ENCODE measurements at places on chromosomes 4 and X.

DNA sequence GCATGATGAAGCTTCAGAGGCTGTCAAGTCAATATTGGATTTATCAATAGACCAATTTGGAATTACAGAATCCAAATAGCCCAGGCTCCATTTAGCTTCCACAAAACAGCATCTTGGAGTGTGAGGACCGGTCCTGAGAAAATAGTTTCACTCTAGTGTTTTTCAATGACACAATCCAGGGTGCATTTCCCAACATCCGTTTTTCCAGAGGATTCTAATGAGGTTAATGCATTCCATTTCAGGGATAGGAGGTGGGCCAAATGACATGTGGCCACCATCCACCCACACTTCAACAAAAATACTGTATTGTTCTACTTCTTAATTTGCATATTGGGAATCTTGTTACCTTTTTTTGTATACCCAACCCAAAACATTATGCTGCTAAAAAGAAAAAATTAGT, 229.8 kb upstream of the LDB2 start:
- DNase-seq = no peak

DNA sequence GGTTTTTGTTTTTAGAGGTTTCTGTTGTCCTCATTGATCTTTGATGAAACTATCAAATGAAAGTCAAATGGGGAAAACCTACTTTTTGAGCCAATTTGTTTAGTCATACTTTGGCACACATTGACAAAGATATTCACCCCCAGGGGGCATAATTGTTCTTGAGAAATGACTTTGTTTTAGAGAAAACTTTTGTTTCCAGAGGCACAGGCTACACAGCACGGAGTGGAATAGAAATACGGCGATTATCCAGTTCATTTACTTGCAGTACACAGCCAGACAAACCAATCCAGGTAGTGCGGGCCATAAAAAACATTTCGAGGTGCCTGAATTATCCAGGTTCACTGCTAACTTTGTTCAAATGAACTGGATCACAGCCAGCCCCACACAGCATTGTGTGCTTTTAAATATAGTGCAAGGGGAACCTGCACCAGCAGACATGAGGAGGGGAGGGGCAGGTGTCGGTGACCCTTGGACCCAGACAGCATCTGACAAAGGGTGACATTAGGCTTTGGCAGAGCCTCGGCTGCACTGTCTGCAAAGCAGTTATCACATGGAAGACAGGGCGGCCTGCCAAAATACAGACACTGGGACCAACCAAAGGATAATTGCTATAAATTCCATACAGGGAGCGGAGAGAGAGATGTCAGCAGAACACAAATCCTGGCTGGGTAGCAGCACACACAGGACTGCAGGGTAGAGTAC, 179.6 kb upstream of the NOCT start:
- no peak for DNase-seq

GRCh38 chr4:188778905-188779304, 639.7 kb downstream of the TRIML1 start:
- DNase-seq = no peak

- DNase-seq = no peak
Observed at GRCh38 chrX:132958091-132958703, at the start of gene HS6ST2. HS6ST2 (minus strand) TSS chrX:132958629.

DNA sequence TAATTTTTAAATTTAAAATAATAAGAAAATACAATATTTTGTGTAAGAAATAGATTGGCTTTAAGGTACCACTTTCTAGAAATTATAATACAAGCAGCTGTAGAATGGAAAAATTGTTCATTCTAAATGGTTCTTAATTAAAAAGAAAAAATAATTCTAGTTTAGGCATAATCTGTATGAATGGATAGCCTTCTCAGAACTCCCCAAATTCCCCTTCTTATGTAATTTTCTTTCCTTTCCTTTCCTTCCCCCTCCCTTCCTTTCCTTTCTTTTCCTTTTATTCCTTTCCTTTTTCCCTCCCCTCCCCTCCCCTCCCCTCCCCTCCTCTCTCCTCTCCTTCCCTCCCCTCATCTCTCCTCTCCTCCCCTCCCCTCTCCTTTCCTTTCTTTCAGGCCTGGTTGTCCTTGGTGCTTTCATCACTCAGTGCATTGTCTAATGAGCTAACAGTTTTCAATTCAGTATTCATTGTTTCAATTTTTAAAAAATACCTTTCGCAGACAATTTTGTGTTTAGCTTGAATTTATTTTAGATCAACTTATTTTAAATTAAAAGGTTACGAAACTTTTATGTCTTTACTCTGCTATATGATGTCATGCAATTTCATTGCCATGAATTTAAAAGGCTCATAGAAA, 28.8 kb downstream of the LRIT3 start:
- DNase-seq = no peak

- no peak for DNase-seq
Observed at GRCh38 chr4:170872794-170873193, 783.0 kb upstream of the AADAT start.

Measured in CD8-positive, alpha-beta memory T cell (primary cell).